ENCODE measurements at places on chromosomes 3 and 15. TPM values are rescaled to one million over a fixed set of nuclear protein-coding genes. Genes with fewer than 3 reads are reported as not detected.
A peak's percentile ranks its signal among the peaks of the same experiment; 100 is the strongest.

DNA sequence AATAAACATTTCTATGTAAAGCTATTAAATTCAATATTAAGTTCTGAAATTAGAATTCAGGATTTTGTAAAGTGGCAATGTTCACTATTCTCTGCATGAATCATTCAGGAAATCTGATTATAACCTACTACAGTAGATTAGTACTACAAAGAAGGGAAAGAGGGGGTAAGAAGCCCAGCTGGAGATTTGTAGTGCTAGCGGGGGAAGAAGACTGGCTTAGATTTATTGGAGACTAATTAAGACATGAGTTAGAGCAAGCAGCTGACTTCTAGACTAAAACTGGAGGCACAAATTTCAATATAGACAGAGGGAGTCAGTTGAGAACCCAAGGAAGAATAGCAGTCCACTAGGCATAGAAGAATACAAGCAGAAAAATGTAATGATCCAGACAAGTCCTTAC, 55.8 kb upstream of the SETMAR start:
- H3K36me3 ChIP-seq = no peaks in the 10 kb centered on the region
- no peak overlapping the region for H3K27ac ChIP-seq
- no peak for DNase-seq
- no peaks in the 10 kb centered on the region for H3K4me1 ChIP-seq
- no peaks in the 10 kb centered on the region for H3K27me3 ChIP-seq

- DNase-seq = no peak
- no peaks in the 10 kb centered on the region for H3K27me3 ChIP-seq
- H3K27ac ChIP-seq = peak overlapping the region; percentile 80
- peaks cover 5% of the 10 kb centered on the region for H3K36me3 ChIP-seq
- H3K4me1 ChIP-seq = peaks cover 66% of the 10 kb centered on the region
- H3K4me3 ChIP-seq = peak overlapping the region; percentile 62
These were observed 644 bp downstream of the ZNF609 start for GRCh38 chr15:64460724-64461720.

DNA sequence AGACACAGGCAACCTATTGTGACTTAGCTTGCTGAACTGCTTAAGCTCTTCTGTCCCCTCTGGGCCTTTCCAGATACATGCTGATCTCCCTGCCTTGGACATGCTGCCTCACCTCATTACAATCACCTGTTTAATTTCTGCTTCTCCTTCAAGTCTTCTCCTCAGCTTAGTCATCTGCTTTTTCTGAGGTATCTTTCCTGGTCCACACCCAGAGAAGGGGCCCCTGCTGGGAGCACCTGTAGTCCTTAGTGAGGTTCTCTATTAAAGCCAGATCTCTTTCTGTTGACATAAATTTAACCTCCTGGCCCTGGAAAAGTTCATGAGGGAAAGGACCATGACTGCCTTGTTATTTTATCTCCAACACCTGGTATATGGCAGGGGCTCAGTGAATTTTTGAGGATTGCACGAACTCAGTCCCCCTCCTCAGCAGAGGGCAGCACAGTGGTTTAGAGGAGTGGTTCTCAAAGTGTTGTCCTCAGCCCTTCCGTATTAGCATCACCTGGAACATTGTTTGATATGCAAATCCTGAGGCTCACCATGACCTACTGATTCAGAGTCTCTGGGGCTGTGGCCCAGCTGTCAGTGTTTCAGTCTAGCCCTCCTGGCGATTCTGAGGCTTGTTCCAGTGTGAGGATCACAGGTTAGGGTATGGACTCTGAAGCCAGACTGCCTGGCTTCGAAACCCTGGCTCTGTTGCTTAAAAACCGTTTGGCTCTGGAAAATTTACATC, 12.7 kb downstream of the COL6A6 start:
- no peak overlapping the region for H3K4me3 ChIP-seq
- no peak for DNase-seq
- H3K27me3 ChIP-seq = no peaks in the 10 kb centered on the region
- H3K4me1 ChIP-seq = no peaks in the 10 kb centered on the region
- no peaks in the 10 kb centered on the region for H3K36me3 ChIP-seq
- no peak overlapping the region for H3K27ac ChIP-seq

Gene SLC7A14
- total RNA-seq = 0.06 TPM

DNA sequence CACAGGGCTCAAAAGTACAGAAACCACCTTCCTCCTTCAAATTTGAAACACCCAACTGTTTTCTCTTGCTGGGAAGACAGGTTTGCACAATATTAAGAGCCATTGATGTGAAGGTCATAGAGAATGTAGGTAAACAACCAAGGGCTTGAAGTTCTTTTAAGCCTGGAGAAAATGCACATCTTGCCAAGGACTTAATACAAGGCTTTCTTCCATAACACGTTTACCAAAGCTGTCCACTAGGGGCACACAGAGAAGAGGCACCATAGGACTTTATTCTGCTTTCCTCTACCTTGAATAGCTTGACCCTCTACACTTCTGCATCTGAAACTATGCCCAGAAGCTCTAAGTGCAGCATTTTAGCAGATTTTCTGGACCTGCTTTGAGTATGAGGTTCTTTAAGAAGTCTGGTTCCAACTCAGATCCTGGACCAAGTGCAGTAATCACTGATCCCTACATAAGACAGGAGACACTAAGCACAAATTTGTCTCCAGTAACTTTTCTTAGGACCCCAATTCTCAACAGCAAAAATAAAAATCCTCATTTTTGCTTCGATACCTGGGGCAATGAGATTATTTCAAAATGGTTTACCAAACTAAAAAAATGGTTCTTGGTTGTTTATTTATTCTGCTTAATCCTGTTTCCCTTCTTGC, 138.0 kb downstream of the FBN1 start:
- no peak overlapping the region for H3K4me3 ChIP-seq
- peaks cover 5% of the 10 kb centered on the region for H3K4me1 ChIP-seq
- H3K27me3 ChIP-seq = no peaks in the 10 kb centered on the region
- H3K36me3 ChIP-seq = peaks cover 14% of the 10 kb centered on the region

DNA sequence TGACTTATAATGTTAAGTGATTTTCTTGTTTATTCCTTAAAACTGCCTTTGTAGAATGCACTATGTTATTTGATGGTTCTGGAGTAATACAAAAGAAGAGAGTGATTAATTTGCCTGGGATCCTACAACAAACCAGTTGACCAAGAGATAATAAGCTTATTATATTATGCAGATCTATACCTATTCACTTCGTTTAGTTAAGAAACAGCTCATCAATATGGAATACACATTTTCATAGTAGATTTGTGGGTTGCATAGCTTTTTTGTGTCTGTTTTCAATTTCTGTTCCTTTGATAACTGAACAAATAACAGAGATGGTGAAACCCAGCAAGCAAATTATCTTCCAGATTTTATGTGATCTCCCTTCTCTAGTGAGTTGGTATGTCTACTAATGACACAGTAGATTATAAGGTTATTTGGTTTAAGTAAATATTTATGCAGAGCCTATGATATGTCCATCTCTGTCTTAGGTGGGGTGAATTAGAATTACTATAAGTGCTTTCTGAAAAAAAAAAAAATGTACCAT, 443.3 kb upstream of the TPRG1 start:
- H3K36me3 ChIP-seq = no peaks in the 10 kb centered on the region
- H3K27me3 ChIP-seq = no peaks in the 10 kb centered on the region
- no peak for DNase-seq
- H3K27ac ChIP-seq = no peak overlapping the region

Gene ANKDD1A
- total RNA-seq = 5.0 TPM

GRCh38 chr15:91627473-91628278, 225.8 kb upstream of the SLCO3A1 start:
- no peaks in the 10 kb centered on the region for H3K27me3 ChIP-seq
- H3K27ac ChIP-seq = no peak overlapping the region
- no peaks in the 10 kb centered on the region for H3K36me3 ChIP-seq
- no peak overlapping the region for H3K4me3 ChIP-seq
